Hippocampal formation (tissue), 2 donors: ENCODE measurements at places on chromosomes 4 and X.

- no peak for DNase-seq
Observed at GRCh38 chr4:145951931-145952330, 13.3 kb upstream of the ZNF827 start.

- DNase-seq: no peak
Observed at GRCh38 chr4:136036744-136037143, 1495.5 kb downstream of the PCDH18 start.

GRCh38 chrX:46575991-46576392 lies 2.4 kb downstream of the CHST7 start:
- no peak for DNase-seq

- DNase-seq: no peak
Observed at GRCh38 chrX:497186-498014, 110.7 kb upstream of the PPP2R3B start.

DNA sequence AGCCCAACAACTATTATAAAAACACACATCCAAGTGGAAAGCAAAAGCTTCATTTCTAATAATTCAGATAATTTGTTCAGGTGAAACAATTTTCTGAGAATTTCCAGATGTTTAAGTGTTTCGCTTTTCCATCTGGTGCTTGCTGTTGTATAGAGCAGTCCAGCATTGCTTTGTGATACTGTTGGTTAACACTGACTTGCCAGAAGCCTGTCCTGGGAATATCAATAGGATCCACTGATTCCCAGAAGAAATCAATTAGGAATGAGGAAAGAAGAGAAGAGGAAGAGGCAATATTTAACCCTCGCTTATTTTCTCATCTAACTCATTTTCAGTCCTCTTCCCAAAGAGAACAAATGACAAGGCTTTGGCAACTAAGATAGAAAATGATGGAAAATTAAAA lies 94.9 kb upstream of the DDIT4L start:
- DNase-seq: no peak

GRCh38 chr4:104942990-104943743 lies 203.5 kb upstream of the TET2 start:
- no peak for DNase-seq

DNA sequence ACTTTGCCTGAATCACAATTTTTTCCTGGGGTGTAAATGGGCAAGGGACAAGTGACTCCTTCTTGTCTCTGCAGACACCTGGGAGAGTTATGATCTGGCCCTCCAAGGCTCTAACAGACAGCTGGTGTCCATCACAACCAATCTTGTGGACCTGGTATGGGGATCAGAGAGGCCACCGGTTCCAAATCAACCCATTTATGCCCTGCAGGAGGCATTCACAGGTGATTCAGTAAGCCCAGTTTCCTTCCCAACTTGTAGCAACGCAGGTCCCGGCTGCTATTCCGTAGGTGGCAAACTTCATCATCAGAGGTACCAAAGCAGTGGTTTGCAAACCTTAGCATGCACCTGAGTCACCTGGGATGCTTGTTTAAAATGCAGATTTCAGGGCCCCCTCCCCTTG lies 8.8 kb downstream of the XPNPEP2 start:
- no peak for DNase-seq

- no peak for DNase-seq
Observed at GRCh38 chr4:15451866-15452765, 17.6 kb upstream of the CC2D2A start.

DNA sequence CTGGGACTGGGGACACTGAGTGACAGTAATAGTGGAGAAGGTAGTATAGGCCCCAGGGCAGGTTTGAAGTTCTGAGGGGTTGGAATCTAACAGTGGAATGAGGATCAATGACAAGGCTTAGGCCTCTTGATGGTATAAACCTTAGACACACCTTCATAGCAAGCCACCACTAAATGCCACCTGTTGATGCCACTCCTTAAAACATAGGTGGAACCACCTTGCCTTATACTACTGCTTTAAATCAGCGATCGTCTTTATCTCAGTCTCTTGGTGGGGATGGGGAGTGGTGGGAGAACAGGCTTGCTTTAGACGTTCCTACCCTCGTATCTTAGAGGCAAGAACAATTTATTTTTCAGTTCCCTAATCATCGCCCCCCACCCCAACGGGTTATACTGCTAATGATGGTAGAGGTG lies 1.2 kb downstream of the RAB33B start:
- no peak for DNase-seq

DNA sequence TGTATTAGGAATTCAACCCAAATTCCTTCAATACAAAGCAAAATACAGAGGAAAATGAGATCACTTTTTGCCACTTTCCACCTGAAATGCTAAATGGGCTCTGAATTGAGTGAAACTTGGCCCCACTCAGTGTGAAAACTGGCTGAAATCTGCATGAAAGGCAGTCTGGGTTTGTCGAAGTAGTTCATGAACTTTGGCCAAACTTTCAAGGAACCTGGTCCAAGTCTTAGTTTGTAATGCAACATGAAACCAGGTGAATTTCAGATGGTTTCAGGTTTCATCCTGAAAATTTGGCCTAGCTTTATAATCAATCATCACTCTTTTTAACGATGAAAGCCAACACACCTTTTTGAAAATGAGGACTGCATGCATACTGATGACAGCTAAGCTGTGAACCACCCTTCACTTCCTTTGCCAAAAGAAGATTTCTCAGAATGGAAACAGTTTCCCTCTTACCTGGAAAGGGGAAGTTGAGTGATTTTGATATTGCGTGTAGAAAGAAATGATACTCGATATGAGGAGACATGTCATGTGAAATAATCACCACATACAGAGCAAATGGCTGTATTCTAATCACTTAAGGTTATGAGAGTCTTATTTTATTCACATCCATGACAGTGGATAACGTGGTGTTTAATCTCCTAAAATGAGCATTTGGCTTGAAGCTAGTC lies 209.9 kb upstream of the ETNPPL start:
- no peak for DNase-seq

- no peak for DNase-seq
Observed at GRCh38 chr4:74460833-74461232, 15.9 kb downstream of the AREG start.

DNA sequence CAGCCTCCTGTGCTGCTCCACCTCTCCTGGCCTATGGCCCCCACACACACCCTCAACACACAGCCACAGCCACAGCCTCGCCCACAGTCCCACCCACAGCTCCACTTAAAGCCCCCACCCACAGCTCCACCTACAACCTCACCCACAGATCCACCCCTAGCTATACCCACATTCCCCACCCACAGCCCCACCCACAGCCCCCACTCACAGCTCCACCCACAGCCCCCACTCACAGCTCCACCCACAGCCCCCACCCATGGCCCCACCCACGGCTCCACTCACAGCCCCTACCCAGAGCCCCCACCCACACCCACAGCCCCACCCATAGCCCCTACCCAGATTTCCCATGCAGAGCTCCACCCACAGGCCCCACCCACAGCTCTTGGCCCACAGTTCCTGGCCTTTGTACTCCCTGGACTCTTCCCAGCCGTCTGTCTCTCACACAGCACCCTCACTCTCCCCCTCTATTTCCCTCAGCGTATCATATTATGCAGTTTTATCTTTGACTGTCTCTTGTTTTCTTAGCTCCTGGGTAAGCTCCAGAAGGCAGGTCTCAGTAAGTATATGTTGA lies 322.5 kb downstream of the EVC2 start:
- DNase-seq: no peak

DNA sequence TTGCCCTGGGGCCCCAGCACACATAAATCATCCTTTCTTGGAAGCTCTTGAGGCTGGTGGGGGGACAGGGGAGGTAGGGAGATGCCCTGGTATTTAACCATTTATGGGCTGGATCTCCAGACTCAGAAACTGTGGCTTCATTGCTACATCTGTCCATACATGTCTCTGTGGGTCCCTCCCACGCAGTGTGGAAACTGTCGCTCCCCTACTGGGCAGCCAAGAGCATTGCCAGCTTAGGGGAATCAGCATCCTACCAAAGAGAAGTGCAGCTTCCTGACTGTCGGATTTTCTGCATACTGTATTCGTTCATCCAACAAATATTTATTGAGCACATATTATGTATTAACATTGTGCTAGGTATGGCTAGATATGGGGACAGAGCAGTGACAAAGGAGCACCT lies 3.7 kb downstream of the GRIPAP1 start:
- no peak for DNase-seq

DNA sequence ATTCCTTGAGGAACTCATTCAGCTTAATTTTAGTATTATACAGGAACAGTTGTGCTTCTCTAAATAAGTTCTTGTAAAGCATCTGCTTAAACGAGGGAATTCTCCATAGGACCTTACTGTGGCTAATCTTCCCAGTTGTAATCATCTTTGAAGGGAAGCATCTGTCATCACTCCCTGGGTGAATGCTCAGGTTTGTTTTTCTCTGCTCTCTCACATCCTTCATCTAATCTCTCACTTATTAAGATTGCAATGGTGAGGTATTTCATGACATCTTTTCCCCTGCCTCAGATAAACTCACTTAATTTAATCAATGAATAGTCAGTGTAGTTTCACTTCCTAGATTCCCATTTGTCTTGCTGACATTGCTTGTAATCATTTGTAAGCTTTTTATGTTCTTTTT lies 121.8 kb upstream of the ADAMTS3 start:
- DNase-seq: no peak

DNA sequence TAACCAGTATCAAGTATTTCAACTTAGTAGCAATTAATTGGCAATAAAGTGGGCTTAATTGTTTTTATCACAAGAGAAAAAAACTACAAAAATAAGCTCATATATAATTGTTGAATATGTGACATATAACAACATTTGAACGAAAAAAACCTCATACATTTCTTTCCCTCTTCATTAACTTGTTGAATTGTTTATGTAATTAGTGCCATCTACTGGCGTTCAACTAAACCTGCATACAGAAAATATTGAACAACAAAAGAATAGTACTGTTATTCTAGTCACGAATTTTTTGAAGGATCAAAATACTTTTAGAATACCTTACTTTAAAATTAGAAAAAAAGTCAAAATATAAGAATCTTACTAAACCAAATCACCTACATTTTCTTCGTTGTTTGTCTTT lies 586.5 kb upstream of the FTHL17 start:
- DNase-seq: no peak
